ENCODE measurements at places on chromosomes 11 and 22.

- no peak for DNase-seq
Measured at GRCh38 chr22:28411125-28411524, 268.5 kb downstream of the TTC28 start.

DNA sequence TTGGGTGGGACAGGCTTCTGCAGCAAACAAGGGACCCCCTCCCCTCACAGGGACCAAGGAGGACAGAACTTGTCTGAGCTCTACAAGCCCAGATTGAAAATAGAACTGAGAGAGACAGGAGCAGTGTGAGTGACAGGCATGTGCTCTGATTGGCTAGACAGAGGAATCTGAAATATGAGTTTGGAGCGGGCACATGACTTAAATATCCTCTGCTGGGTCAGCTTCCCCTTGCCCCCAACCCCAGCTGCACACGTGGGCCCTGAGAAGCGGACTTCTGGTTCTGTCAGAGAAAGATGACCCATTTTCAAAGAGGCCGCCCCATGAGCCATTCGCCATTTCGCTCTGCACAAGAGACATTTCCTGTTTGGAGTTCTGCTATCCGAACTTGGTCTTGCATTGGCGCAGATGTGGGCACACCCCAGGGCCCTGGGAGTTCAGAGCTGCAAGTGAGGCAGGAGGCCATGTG lies 5.3 kb downstream of the TUBA8 start:
- DNase-seq, result no peak

DNA sequence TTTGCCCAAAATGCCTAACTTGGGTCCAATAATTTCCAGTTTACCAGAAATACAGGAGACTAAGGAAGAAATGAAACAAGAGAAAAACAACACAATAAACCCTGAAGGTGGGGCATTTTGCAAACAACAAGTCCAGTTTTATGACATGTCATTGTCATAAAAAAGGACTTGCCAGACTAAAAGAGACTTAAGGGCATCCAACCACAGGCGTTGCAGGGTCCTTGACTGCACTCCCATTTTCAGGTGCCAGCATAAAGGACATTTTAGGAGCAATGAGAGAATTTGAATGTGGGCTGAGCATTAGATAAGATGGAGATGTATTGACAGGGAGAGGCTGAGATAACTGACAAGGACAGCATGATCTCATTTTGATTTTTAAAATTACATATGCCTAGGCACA lies 28.1 kb upstream of the DAGLA start:
- DNase-seq, result no peak

- no peak for DNase-seq
Measured at GRCh38 chr11:64128255-64129006, 37.5 kb downstream of the MACROD1 start.

GRCh38 chr11:2312232-2313042 lies 10.6 kb downstream of the TSPAN32 start:
- DNase-seq, result no peak

Data from NCI-H1694 (cell line).